Pancreas (tissue), 10 donors: ENCODE measurements at places on chromosomes 4 and X. TPM values are rescaled to one million over a fixed set of nuclear protein-coding genes. Genes with fewer than 3 reads are reported as not detected.

Gene GATA1
- total RNA-seq = not detected

Gene NSD2
- total RNA-seq = 24.4 TPM

Gene CCNQ
- 7.4 TPM for total RNA-seq

DNA sequence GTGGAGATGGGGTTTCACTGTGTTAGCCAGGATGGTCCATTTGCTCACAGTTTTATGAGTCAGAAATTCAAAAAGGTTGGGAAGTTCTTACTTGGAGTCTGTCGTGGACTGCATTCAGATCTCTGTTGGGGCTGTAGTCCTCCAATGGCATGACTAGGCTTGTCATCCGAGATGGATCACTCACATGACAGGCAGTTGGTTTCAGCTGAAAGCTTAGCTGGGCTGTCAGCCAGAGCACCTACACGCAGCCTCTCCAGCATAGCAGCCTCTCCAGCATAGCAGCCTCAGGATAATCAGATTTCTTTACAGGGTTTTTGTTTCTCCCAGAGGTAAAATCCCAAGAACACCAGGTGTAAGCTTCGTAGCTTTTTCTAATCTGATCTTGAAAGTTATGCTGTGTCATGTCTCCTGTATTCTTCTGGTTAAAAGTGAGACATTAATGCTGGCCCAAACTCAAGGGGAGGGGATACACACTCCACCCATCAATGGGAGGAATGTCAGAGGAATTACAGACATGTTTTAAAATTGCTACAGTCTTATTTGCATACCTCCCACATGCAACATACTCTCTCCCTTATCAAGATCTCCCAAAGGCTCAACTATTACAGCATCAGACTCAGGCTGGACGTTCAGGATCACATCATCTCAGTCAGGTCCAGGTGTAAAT lies 31.6 kb upstream of the SOD3 start:
- DNase-seq = no peak

DNA sequence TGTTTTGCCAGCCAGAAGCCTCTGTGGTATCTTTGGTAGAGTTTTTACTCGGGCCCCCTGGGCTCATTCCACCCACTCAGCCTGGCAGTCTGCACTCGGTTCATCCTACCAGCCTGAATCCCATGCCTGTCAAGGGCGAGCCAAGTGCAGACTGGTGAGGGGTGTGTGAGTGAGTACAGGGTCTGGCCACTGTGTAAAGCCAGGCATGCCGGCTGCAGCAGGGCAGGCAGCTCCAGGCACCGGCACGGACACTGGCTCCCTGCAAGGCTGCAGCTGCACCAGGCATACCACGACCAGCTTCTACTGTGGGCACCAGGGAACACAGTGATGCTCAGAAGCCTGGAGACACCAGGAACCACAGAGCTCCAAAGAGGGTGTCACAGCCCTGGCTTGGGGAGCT lies 194.0 kb upstream of the GALNT7 start:
- DNase-seq = no peak

DNA sequence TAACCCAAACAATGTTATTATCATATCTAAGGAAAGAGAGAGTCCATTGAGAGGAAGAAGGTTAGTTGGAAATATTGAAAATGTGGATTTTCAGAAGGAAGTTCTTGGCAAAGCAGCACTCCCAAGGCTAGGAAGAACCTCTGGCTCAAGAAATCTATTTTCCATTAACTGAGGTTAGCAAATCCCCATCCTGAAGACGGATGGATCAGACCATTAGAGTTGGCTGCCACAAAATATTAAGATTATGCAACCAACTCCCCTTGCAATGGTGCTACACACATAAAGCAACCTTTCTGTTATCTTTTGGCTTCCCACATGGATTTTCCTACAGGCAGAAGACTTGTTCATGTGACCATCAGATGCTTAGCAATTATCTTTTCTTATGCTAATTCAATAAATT lies 96.3 kb downstream of the COL4A6 start:
- DNase-seq = no peak

Gene CLRN2
- total RNA-seq = not detected

DNA sequence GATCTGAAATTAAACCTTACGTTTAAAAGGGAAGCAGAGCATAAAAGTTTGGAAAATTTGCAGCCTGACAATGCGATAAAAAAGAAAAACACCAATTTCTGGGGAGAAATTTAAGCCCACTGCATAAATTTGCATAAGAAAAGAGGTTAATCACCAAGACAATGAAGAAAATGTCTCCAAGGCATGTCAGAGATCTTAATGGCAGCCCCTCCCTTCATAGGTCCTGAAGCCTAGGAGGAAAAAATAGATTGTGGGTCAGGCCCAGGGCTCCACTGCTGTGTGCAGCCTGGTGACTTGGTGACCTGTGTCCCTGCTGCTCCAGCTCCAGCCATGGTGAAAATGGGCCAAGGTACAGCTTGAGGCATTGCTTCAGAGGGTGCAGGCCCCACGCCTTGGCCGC lies 264.0 kb upstream of the CT83 start:
- DNase-seq = no peak

DNA sequence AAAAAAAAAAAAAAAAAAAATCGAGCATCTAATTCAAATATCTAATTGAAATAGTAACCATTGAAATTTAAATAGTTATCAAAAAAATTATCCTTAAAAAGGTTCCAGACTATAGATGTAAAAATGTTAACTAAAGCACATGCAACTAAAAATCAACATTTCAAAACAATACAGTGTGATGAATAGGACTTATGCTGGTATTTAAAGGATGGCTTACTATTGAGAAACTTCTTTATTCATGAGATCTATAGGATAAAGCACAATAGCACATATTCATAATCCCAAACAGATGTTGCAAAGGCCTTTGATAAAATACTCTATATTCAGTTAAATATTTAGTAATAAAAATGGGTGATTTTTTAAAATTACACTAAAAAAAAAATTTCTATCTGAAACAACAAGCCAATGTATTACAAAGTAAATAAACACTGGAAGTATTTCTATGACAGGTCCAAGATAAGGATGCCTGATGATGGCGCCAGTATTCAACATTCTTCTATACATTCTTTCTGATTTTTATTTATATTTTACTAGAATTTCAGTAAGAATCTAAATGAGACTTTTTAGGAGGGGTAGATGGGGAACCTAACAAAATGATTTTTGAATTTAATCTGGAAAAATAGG lies 26.3 kb downstream of the DCLK2 start:
- DNase-seq = no peak
